ENCODE measurements at places on chromosomes 2 and 18.

DNA sequence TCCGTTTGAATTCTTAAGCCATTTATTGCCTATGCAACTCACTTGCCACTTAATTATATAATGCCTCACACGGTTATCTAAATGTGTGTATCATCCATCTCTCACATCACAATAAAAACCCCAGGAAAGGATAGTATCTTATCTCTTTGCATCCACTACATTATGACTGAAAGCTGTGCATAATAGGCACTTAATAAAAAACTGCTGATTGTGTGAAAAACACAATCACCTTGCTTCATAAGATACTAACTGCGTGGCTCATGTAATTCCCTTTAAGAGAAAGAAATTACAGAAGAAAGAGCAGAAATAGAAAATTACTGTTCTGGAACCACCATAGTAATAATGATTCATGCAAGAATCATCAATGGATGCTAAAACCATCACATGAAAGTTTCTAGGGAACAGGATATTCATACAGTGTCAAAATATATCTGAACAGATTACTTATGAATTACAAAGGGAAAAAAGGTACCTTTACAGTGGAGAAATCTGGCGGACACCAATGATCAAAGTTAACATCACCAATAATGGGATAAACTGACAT is 29.3 kb downstream of the CUL3 start:
- DNase-seq: no peak

GRCh38 chr2:152174574-152174973 is 989 bp downstream of the STAM2 start:
- DNase-seq: no peak

DNA sequence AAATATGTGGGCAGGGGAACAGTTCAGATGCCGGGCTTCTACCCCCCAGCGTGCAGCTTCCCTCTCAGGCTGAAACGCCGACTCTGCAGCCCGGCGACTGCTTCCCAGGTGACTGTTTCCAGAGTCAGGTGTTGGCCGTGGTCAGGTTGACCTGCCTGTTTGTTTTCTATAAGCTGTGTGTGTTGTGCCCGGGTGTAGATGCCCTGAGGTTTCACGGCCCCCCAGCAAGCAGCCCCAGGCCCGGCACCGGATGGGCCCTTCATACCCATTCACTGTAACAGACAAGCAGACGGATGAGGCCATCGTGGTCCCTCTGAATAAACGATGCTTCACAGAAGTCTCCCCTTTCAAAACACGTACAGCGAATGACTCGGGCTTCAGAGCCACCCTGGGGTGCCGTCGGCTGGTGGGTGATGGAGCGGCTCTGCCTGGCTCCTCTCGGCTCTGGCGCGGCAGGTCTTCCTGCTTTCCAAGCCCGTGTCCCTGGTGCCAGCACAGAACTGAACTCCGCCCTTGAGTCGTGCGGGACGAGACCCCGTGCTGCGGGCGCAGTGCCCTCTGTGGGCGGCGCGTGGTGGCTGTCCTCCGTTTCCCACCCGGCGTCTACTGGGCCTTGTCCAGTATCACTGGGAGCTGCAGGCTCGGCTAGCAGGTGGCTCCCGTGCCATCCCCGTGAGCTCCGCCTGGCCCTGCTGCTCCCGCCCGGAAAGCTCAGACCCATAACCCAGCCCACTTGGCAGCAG is 15.0 kb upstream of the KCNG2 start:
- DNase-seq: no peak

GRCh38 chr2:11031876-11032275 is 120.1 kb downstream of the KCNF1 start:
- DNase-seq: no peak

- no peak for DNase-seq
Observed at GRCh38 chr2:16523711-16524110, 141.9 kb downstream of the CYRIA start.

- no peak for DNase-seq
Observed at GRCh38 chr2:171852366-171852888, 41.6 kb downstream of the SLC25A12 start.

- no peak for DNase-seq
Observed at GRCh38 chr18:79332646-79333045, 63.1 kb upstream of the NFATC1 start.

- DNase-seq: no peak
Observed at GRCh38 chr2:54053830-54054229, 61.6 kb upstream of the ACYP2 start.

DNA sequence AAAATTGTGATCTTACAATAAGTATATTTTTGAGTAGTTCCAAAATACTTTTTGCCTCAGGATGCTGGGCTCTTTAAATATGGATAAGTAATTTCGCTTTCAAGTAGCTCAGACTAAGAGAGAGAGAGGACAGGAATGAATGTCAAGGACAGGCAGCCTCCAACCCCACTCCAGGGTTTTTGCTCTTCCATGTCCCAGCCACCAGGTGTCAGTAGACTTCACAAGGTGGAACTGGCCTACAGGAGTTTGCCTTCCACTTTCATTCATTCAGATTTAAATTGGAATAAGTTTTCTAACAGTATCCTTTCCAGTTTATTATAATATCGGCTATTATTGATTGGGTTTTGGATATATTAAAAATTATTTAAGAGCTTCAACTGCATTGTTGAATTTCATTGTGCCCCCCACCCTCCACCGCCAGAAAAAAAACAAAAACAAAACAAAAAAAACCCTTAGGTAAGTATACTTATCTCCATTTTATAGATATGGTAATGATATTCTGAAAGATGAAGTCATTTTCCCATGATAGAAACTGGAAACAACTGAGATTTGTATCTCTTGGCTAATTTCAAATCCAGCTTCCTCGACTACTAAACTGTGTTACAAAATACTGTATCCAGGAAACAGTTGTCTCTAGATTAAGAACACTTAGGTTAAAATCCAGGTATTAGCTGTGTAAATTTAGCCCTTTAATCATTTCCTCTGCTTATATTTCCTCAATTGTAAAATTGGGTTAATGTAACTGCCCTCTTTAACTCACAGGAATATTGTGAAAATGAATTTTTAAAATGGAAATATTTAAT is 793.1 kb downstream of the ERBB4 start:
- no peak for DNase-seq
